ENCODE measurements at places on chromosomes 13 and 19.

- no peak for DNase-seq
Observed at GRCh38 chr19:8069096-8069973, 16.8 kb downstream of the CCL25 start.

DNA sequence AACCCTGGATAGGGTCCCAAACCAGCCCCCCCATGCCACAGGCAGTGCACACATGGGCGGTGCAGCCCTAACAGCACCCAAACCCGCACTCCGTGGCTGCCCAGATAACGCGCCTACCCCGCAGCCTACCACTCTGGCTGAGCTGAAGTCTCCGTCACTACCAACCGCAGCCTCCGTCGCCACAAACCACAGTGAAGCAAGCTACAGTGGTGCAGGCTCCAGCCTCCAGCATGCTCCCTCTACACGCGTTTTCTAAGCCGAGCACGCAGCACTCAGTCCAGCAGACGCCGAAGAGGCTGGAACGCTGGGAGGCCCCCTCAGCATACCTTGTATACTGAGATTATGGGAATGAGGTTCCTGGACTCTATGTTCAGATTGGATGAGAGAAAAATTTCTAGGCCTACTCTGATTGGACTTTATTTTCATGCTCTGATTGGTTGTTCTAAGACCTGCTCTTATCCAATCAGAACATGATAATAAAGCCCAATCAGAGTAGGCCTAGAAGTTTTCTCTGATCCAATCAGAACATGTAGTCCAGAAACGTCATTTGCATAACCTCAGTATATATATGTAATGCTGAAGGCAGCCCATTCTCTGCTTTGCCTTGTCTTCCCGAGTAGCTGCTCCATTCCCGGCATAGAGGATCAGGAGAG, 56.7 kb upstream of the C1QTNF9B start:
- DNase-seq = no peak

DNA sequence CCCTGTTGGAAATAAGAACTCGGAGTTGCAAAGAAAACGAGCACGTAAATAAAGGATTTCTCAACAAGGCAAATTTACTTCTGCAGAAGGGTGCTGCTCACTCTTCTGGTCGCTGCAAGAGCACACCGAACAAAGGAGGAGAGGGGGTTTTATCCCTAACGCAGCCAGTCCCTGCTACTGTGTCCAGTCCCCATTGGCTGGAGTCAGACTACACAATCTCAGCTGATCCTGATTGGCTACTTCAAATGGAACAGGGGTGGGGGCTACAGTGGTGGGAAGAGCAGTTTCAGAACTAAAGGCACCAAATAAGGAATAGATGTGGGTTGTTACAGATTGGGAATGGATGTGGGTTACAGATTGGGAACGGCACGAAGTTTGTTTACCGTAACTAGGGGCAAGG, 63.9 kb upstream of the MCF2L start:
- no peak for DNase-seq

DNA sequence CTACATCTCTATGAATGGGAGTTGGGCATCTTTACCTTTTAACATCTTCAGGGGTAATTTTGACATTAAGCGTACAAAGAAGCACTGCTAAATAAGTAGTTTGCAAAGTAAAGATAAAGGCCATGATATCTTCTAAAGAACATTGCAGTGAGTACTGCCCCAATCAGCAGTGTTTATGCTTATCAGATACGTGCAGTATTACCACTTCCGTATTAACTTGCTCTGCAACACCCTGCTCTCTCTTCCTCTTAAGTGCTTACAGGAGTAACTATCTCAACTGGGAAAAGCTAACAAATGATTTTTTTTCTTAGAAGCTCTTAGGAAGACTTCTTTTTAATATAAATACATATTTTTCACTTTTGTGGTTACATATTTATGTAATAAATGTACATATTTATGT, 793.7 kb upstream of the SLC10A2 start:
- no peak for DNase-seq

- no peak for DNase-seq
Observed at GRCh38 chr13:24247016-24247415, 62.4 kb upstream of the C1QTNF9 start.

GRCh38 chr13:19845758-19846157, 17.7 kb downstream of the ZMYM5 start:
- no peak for DNase-seq

Measured in chondrocyte (in vitro differentiated cells).